ENCODE measurements at places on chromosomes 2 and 18.

GRCh38 chr2:73928963-73929347 lies 2.3 kb downstream of the DGUOK start:
- DNase-seq, result no peak

GRCh38 chr2:224449212-224450147 lies 47.6 kb upstream of the FAM124B start:
- peak; percentile 31 for DNase-seq

- DNase-seq, result no peak
Observed at GRCh38 chr2:201353116-201353515, 4.0 kb downstream of the FLACC1 start.

DNA sequence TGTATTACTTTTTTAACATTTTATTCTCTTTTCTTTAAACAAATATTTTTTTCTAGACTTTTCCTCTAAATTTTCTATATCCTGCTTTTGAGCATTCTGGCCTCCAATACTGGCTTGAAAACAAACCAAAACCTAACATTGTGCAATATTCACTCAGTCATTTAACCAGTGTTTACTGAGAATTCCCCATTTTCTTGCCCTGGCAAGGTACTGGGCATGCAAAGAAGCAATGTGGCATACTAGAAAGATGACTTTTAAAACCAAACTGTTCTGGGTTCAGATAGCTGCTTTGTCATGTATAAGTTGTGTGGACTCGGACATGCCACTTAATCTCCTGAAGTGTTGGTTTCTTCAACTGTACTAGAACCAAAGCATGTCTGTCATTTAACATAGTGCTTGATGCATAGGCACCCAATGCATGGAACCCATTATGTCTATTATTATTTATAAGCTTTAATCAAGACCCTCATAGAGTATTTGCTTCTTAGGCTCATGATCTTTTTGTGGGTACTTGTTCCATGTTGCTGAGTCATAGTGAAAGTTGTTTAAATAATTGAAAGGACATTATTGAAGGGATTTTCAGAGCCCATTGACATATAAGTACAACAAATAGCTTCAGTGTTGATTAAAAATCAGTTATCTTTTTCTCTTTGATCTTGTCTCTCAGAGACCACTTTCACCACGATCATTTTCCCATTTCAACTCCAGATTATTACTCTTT lies 185.4 kb upstream of the OSR1 start:
- DNase-seq, result peak; percentile 53

DNA sequence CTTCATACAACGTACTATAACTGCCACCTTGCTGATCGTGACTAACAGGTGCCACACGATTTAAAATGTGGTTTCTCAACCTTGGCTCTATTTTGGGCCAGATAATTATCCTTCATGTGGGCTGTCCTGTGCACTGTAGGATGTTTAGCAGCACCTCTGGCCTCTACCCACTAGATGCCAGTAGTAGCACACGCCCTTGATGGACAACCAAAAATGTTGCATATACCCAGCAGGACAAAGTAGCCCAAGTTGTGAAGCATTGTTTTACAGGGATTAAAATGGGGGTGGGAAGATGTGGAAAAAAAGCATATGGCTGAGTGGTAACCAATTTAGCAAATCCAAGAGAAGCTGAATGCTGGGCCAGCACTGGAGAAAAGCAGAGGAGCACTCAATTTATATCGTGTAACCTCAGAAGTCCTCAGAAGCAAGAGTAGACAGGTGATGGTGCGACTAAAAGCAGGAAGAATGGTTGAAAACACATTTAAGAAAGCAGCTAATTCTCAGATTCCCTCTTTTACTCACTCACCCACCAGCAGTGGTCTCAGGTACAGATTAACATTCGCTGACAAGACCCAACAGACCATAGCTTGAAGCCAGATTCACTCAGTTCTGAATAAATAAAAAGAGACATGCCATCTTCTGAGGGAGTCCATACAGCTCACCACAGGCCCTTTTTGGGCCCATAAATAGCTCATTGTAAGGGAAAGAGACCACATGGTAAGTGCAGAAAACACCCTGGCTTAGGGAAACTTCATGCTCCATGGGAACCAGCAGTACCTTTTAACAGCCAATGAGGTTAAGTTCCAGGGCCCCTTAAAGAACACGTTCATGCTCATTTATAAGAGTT lies 50.6 kb downstream of the RAPH1 start:
- peak; percentile 40 for DNase-seq

DNA sequence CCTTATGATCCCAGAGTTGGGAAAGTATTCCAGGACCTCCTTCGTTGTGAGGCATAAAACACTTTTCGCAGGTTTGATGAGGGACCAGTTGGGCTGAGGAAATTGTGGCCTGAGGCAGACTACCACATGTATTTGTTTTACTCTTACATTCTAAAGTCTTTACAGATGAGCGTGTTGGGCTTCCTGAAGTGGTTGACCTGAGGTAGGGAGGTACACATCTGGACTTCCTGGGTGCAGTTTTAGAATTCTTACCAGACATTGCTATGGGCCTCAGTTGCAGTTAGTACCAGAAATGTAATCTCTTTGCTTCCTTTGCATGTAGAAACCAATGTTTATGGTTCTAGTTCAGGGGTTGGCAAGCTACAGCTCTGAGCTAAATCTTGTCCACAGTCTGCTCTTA lies 48.7 kb downstream of the COA5 start:
- no peak for DNase-seq

DNA sequence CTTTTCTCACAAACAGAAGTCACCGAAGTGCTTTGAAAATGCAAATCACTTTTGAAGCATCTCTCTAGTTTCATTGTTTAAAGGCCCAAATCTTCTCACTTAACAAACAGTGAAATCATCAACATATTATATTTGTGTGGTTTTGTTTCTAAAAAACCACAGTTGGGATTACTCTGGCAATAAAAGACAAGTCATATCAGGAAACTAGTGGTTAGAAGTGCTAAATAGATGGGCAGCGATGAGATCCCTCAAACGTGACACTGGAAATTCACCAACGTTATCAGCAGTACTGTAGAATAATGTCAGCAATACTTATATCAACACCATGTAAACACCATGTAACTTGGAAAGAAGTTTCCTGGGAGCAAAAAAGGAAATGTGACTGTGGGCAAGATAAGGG lies 893.5 kb downstream of the SUCLG1 start:
- DNase-seq, result no peak

GRCh38 chr2:141707486-141707885 lies 423.3 kb downstream of the LRP1B start:
- no peak for DNase-seq

DNA sequence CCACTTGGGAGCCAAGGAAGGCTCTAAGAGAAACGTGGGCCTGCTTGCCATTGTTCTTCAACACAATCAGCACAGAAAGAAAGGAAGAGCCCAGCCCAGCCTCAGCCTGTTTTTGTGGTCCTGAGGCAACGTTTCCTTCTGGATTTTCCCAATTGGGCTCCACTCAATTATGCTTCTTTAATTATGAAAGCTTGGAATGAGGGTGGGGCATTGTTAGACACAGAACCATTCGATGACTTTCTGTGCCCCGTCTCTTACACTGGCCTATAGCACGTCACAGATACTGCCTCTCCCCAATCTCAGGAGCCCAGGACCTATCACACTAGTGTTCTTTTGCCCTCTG lies 207.4 kb downstream of the ZFP36L2 start:
- no peak for DNase-seq

DNA sequence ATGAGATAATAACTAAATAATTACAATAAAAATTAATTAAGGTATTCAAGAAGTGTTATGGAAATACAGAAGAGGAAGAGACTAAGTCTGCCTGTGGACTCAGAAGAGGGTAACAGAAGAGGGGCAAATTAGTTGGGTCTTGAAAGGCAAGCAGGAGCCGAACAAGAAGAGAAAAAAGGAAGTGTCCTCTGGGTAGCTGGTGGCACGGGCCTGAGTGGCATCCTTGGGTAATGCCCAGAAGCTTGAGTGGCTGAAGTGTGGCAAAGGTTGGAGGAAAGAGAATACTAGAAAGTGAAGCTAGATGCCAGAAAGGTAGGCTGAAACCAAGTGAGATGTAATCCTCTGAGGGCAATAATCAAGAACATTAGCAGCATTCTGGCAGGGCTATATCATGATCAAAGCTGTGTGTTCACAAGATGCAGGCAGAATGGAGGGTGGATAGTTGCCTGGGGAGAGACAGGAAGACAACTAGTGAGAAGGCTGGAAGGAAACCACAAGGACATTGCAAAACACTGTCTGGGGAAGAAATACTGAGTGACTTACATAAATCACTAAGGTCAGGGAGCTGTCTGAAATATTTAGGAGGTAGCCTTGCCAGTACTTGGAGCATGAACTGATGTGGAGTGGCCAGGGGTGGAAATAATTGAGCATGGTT lies 16.2 kb downstream of the DOCK10 start:
- peak; percentile 91 for DNase-seq

DNA sequence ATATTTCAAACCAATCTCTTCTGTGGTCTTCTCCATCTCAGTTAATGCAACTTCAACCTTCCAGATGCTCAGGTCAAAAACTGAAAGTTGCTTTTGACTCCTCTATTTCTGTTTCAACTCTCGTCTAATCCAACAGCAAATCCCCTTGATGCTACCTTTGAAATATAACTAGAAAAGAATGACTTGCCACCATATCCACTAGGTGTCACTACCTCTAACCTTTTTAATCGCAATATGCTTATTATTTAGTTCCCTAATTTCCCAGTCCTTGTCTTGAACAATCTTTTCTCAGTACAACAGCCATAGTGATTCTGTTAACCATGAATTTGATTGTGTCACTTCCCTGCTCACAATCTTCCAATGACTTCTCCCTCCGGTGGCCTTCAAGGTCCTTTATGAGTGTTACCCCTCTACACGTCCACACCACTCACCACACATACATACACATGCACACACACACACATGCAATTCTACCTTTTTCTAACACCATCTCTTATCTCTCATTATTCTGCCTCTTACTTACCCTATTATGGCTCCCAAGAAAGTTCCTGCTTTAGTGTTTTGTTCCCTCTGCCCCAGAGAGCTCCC lies 245.5 kb upstream of the KCNJ3 start:
- peak; percentile 27 for DNase-seq

- no peak for DNase-seq
Observed at GRCh38 chr2:217040099-217040498, 180.2 kb upstream of the TNP1 start.

- no peak for DNase-seq
Observed at GRCh38 chr2:197197895-197198311, 112.7 kb downstream of the ANKRD44 start.

DNA sequence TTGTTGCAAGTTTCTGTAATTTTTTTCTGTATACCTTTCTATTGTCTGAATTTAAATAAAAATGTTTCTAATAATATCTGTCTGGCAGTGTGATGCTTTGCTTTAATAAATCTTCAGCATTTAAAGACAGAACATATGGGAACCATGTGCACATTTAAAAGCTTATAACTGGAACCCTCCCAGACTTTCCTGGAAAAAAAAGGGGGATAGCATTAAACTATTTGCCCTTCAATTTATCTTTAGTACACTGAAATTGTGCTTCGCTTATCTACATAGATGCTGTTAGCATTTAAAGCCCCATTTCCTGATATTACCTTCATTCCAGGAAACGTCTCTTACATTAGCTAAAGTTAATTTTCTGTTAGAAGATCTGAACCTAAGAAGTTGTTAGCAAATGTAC lies 64.6 kb downstream of the ZC3H6 start:
- DNase-seq, result no peak

DNA sequence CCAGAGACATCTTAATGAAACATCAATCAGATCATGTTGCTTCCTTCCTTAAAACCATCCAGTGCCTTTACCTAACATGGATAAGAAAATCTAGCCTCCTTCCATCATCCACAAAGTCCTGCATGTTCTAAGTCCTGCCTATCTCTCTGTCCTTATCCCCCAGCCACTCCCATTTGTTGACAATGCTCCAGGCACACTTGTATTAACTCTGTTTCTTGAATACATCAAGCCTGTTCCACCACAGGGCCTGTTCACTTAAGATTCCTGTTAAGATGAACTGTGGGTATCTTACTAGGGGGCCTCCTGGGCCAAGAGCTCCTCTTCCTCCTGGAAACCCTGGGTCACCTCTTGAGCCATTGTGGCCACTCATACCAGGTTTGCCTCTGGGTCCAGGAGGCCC lies 45.7 kb downstream of the COL4A4 start:
- DNase-seq, result no peak

DNA sequence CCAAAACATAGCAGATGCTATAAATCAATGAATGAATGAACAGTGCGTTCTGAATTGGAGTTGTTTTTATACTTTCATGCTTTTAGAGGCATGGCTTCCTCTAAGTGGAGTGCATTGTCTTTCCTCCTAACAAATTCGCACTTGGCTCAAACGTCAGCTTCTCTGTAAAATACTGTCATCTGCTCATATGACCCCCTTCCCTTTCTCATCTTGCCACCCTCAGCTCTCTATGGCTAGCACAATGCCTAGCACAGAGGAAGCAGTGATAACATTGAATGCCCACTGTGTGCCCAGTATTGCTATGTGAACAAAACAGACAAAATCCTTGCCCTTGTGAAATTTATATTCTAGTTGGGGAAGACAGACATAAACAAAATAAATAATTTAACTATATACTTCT lies 258.8 kb downstream of the MREG start:
- DNase-seq, result no peak

DNA sequence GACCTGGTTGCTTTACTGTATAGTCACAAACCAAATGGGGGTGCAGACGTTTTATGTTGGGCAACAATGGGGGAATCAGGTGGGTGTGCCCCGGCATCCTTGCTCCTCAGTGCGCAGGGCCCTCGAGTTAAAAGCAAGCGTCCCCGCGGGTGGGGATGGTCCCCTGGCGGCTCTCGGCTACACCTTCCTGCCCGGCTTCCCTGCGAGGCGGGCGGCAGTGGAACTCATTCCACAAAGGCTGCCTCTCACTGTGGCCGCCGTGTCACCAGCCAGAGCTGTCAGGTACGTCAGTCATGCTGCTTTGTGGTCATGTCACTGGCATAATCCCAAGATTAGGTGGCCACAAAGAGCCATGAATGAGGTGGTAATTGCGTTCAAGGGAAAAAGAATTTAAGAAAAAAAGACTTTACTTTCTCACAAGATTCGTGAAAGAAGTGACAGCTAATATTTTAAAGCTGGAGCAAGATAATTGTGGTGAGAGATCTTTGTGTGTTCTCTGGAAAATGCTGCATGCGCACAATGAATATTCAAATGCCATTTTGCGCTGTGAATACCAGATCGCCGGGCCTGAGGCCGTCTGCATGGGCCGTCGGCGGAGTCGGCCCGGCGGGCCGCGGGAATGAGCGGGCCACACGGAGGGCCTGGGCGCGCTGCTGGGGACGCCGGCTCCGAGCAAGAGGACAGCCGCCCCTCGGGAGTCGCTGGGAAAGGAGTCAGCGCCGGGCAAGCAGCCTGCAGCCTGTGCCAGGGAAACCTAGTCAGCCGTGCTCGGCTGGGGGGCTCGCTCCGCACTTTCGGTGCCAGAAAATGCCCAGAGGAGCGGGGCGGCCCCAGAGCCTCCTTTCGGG lies 82.3 kb upstream of the LDLRAD4 start:
- no peak for DNase-seq

DNA sequence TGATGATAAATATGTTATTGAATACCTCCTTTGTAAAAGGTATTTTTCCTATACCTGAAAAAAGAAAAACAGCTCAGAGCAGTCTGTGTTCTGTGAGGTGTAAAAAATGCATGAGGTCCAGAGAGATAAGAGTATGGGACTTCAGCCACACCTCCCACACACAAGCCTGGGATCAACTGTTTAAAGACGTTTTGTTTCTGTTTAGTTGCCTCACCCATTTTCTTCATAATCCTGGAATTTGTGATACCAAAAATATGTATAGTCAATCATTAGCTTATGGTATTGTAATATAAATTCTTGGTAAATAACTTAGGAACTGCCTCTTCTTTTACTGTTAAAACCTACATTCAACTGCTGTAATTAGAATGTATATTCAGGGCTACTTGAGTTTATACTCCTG lies 1322.9 kb upstream of the TMEFF2 start:
- DNase-seq, result peak; percentile 38

All from fibroblast of mammary gland (primary cell).